Stimulated activated CD4-positive, alpha-beta T cell treated with anti-CD3 and anti-CD28 coated beads, Interleukin-2, amount 100 ng/mL, for 48 hours (primary cell): ENCODE measurements at places on chromosomes 4 and X.

DNA sequence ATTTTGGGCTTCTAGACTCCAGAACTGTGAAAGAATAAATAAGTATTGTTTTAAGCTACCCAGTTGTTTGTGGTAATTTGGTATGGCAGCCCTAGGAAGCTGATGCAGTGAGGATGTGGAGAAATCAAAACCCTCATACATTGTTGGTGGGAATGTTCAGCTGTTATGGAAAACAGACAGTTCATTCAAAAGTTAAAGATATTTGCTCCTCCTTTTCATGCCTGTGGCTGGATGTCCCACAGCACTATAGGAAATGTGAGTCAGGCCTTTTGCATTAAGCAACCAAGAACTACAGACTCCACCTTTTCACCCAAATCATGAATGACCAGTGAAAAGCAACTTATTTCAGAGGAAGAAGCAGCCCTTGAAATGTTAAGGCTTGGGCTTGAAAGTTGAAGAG, 6.7 kb downstream of the BBS12 start:
- DNase-seq: no peak

GRCh38 chr4:138939960-138940359, 75.6 kb upstream of the NOCT start:
- DNase-seq: no peak

GRCh38 chrX:10749113-10749512, 128.7 kb upstream of the MID1 start:
- no peak for DNase-seq

DNA sequence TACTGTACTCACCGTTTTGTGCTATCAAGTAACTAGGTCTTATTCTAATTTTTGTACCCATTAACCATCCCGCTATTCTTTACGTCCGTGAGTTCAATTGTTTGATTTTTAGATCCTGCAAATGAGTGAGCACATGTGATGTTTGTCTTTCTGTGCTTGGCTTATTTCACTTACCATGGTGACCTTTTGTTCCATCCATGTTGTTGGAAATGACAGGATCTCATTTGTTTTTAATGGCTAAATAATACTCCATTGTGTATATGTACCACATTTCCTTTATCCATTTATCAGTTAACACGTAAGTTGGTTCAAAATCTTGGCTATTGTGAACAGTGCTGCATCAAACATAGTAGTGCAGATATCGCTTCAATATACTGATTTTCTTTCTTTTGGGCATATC, 48.3 kb downstream of the USP9X start:
- no peak for DNase-seq

- no peak for DNase-seq
These were observed 27.2 kb downstream of the FBXO8 start for GRCh38 chr4:174256277-174256713.

DNA sequence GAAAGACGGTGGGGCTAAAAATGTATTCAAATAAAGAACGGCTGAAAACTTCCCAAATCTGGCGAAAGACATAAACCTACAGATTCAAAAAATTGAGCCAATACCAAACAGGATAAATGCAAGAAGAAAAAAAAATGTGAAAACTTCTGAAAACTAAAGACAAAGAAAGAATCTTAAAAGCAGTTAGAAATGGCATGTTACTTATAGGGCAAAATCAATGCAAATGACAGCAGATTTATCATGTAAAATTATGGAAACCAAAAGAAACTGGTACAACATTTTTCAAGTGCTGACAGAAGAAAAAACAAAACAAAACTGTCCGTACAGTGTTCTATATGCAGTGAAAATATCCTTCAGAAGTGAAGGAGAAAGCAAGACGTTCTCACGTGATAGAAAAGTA, 239.0 kb downstream of the PDGFC start:
- no peak for DNase-seq

- no peak for DNase-seq
These were observed 432.7 kb upstream of the PABPC4L start for GRCh38 chr4:134634301-134634700.

GRCh38 chr4:46450556-46450955, 60.6 kb upstream of the GABRA2 start:
- DNase-seq: no peak

DNA sequence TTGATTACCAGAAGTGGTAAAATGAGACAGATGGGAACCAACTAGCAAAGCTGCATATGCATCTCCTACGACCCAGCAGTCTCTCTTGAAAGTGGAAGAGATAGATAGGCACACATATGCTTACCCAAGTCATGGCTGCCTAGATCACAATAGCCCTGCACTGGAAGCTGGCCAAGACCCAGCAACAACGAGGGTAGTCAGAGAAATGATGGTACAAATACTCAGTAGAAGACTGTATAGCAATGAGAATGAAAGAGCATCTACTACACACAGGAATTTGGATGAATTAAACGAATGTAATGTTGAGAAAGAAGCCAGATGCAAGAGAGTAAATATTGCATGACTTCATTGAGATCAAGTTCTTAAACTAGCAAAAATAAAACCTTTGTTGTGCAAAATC, 100.3 kb upstream of the FAT1 start:
- no peak for DNase-seq

- DNase-seq: no peak
These were observed 414.6 kb downstream of the PCDH7 start for GRCh38 chr4:31134720-31135119.

GRCh38 chrX:150770623-150771022, 77.4 kb downstream of the MTMR1 start:
- DNase-seq: no peak

- no peak for DNase-seq
These were observed 279.1 kb downstream of the ANK2 start for GRCh38 chr4:113328514-113328913.

DNA sequence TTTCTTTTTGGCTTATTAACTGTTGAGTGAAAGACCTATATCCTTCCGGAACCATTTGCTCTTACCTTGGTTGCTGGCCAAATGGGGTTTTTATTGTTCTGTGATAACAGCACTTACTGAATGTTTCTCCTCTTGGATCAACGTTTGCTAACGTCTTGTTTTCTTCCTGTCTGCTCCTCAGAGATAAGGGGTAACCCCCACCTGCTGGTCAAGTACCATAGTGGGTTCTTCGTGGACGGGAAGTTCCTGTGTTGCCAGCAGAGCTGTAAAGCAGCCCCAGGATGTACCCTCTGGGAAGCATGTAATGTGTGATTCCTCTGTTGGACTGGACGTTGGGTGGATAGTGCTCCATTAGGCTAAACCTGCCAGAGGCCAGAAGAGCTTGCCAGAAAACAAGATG, 15.3 kb downstream of the BMX start:
- no peak for DNase-seq

DNA sequence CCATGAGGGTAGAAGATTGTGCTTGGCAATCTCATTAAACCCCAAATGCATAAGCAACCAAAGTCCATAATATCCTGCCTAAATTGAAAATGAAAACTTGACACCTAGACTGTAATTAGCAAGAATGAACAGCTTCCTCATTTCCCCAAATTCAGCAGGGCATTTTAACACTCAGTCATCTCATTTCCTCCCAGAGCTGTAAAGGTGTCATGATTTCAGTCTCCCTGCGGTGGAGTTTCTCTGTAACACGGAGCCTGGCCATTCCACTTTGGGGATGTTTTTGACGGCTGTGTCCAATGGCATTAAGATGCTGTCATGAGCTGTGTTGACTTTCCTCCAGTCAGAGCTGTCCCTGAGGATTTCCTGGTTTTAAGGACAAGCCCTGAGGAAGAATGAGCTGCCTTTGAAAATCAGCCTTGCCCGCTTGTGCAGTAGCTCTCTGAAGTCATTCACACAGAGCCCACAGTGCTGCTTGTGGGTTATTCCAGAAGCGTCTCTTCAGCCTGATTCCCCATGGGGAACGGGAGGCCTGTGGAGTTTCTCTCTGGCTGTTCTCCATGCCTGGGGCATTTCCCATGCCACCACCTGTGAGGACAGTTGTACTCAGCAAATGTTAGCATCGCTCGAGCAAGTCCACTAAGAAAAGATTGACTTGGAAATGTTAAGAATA, 187.0 kb downstream of the MID1 start:
- no peak for DNase-seq

DNA sequence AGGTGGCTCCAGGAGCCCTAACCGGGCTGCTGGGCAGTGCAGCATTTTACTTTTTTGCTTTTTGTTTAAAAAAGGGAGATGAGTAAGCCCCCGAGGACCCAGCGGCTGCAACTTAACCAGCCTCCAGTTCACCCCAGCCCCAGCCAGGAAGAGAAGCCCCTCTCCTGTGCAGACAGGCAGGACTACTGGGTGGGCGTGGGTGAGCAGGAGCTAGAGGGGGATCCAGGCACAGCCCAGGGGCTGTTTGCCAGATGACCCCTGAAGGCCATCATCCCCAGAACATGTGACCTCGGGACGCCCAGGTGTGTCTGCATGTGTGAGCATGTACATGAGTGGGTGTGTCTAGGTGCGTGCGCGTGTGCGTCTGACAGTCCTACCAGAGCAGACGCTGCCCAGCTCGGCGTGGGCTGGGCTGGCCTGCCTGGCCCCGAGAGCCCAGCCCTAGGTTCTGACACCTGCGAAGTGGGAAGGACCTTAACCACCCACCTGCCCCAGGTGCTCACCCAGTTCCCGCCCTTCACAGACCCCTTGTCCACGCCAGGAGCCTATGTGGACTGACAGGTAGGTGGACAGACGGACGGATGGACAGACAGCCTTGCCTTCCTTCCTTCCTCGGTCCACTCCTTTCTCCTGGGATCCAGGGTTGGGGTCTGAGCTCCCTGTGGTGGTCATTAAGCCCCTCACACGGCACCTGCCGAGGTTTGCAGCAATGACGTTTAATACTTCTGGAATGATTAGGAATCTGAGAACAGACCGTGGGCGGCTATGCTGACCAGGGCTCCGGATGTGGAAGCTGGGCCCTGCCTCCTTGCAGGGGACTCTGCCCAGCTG, 7.8 kb upstream of the HAUS3 start:
- no peak for DNase-seq

DNA sequence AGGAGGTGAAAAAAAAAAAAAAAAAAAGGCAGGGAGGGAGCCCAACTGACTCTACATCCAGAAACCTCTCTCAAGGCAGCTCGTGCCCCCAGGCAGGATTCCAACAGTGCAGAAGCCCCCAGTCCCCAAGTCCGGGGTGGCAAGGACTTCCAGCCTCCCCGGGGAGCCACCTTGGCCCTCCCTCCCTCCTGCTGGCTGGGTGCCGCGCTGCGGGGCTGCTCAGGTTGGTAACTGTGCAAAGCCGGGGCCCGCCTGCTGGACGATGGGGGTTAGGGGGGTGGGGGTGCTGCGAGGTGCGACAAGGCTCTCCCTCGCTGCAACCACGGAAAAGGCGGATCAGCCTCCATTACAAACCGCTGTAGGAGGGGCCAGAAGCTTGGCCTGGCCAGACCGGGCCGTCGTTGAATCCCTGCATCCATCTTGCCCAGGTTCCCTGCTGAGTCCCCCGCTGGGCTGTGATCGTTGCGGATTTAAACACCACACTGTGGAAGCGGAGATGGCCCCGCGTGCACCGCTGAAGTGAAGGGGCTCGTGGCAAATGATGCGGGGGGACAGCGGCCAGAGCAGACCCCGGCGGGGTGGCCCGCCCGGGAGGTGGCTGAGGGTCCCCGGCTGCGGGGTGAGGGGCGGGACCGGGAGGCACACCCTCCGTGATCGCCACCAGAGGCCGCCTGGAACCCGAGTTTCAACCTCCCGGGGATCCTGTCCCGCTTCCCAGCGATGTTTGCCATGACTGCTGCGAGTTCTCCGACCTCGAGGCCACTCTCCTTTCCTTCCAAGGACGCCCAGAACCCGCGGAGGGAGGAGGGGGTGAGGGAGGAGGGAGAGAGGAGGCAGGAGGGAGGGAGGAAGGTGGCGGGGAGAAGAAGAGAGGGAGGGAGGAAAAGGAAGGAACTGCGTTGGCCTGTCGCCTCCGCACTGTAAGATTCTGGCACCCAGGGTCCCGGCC, 58.0 kb upstream of the DDX3X start:
- DNase-seq: peak; percentile 30

DNA sequence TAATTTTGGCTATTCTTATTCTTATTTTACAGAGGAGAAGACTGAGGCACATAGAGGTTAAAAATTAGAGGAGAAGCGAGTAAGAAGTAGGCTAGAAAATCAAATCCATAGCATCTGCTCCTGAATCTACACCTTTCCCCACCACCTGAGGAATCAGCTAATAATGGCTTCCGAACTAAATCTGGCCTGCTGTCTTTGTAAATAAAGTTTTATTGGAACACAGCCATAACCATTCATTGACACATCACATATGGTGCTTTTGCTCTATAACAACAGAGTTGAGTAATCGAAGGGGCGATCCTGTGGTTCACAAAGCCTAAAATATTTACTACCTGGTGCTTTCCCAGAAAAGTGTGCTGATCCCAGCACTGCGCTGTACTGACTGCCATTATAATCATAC, 38.2 kb downstream of the F11 start:
- no peak for DNase-seq

DNA sequence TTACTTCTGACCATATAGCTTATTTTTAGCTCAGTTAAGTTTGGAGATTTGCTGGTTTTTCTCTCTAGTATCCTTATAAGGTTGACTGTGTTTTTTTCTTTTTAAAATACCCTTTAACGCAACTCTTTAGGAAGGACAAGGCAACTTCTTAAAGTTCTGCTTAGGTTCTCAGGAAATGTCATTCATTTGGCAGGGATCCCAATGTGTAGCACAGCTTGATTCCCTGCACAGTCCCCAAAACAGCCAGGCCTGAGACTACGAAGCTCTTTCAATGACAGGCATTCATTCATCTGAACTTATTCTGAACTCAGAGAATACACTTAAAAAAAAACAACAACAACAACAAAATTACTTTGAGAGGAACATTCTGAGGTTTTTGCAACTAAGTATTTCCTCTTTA, 1765.8 kb downstream of the PCDH7 start:
- DNase-seq: no peak

GRCh38 chrX:25048178-25048577, 32.4 kb upstream of the ARX start:
- no peak for DNase-seq

DNA sequence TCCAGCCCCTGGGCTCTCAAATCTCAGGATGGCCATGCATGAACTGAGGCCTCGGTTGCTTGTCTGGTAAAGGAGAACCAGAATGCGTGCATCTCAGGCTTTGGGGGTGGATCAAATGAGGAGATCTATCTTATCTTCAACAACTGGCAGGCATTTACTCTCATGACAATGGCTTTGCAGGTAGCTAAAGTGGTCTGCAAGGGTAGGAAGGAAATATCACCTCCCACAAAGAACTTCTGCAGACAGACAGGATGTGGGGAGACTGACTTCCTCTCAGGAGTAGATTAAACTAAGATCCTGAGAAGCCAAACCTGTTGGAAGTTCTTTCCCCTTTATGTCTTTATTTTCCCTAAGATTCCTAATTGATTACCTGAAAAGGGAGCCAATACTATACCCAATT, 7.8 kb downstream of the LDB2 start:
- no peak for DNase-seq

DNA sequence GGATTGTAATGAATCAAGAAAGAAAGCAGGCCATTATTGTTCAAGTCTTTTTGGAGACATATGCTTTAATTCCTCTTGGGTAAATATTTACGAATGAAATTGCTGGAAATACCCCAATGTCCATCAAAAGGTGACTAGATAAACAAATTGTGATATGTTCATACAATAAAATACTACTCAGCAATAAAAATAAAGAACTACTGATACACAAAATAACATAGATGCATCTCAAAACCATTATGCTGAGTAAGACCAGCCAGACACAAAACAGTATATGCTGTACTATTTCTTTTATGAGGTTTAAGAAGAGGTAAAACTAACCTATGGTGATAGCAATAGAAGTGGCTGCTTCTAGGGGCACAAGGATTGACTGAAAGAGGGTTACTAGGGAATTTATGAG, 28.8 kb upstream of the JADE1 start:
- DNase-seq: no peak

GRCh38 chr4:112031712-112032328, 113.4 kb upstream of the FAM241A start:
- DNase-seq: no peak
